ENCODE measurements at places on chromosomes 5 and 9.

DNA sequence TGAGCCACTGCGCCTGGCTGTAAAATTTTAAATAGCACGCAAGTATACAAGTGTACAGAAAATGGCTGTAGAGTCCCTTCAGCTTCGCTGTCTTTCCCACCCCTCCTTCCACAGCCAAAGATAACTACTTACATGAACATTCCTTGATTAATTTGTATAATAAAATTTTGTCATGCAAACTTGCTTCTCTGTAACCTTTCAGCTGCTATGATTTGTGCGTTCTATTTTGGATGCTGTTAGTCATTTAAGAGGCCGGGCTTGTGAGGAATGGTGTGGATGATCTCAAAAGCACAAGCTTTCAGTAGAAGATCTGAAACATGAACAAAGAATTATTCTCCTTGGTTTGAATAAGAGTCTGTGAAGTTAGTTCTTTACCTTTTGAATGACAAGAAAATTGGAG is 115.0 kb upstream of the TLE1 start:
- DNase-seq: no peak

GRCh38 chr5:172123269-172123692 is 64.7 kb downstream of the STK10 start:
- no peak for DNase-seq

GRCh38 chr9:121718501-121718900 is 67.1 kb downstream of the DAB2IP start:
- DNase-seq: no peak

GRCh38 chr5:8825139-8825757 is 720.6 kb downstream of the SEMA5A start:
- DNase-seq: no peak

DNA sequence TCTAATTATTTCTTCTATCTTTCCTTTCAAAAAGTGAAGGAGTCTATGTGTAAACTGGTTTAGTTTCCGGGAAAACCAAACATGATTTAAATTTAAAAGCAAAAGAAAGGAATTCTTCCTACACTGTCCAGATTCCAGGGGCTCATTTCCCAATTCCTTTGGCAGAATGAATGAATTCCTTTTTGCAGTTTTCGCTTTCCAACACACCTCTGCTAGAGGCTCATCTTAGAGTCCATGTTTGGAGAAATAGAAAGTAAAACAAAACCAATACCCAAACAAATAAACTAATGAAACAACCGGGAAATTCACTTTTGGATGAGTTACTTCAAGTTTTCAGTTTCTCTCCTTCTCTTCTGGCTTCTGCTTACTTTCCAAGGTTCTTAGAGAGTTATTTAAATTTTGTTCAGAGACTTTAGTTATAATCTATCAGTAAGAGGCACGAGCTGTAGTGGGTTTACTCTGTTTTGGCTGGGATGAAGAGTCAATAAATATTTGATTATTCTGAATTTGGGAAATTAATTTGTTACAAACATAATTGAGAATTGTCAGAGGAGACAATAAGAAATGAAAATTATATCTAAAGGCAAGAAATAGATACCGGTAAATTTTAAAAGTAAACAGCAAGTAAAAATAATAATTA is 365.0 kb upstream of the CDH9 start:
- DNase-seq: no peak

GRCh38 chr9:96140296-96141127 is 161.5 kb downstream of the HSD17B3 start:
- DNase-seq: no peak

DNA sequence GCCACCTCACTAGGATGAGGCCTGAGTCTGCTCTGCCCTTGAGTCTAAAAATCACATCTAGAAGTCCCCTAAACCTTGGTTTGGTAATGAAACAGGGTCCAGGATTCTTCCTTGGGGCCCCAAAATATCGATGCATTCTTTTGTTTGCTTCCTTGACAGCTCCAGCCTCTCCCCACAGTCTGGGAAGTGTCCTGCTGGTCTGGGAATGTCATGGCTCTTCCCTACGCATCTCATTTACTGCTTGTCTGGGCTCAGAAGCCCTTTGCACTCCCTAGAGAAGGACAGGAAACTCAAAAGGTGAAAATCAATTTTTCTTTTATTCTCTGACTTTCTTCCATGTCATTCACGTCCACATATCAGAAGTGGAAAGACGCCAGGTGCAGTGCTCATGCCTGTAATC is 115.8 kb downstream of the DRD1 start:
- DNase-seq: no peak

DNA sequence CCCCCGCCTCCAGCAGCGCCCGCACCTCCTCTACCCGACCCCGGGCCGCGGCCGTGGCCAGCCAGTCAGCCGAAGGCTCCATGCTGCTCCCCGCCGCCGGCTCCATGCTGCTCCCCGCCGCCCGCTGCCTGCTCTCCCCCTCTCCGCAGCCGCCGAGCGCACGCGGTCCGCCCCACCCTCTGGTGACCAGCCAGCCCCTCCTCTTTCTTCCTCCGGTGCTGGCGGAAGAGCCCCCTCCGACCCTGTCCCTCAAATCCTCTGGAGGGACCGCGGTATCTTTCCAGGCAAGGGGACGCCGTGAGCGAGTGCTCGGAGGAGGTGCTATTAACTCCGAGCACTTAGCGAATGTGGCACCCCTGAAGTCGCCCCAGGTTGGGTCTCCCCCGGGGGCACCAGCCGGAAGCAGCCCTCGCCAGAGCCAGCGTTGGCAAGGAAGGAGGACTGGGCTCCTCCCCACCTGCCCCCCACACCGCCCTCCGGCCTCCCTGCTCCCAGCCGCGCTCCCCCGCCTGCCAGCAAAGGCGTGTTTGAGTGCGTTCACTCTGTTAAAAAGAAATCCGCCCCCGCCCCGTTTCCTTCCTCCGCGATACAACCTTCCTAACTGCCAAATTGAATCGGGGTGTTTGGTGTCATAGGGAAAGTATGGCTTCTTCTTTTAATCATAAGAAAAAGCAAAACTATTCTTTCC is 19.3 kb downstream of the CDKN2A start:
- DNase-seq: no peak

- no peak for DNase-seq
These were observed 432.1 kb downstream of the CDH18 start for GRCh38 chr5:19555876-19556275.

DNA sequence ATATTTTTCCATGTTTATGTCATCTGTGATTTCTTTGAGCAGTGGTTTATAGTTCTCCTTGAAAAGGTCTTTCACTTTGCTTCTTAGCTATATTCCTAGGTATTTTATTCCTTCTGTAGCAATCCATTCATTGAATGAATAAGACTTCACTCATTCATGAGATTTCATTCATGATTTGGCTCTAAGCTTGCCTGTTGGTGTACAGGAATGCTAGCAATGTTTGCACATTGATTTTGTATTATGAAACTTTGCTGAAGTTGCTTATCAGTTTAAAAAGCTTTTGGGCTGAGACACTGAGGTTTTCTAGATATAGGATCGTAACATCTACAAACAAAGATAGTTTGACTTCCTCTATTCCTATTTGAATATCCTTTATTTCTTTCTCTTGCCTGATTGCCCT is 15.9 kb downstream of the RLN2 start:
- DNase-seq: no peak

GRCh38 chr9:126158588-126159429 is 167.8 kb upstream of the MVB12B start:
- no peak for DNase-seq

GRCh38 chr5:101212942-101213514 is 309.9 kb upstream of the ST8SIA4 start:
- DNase-seq: no peak

DNA sequence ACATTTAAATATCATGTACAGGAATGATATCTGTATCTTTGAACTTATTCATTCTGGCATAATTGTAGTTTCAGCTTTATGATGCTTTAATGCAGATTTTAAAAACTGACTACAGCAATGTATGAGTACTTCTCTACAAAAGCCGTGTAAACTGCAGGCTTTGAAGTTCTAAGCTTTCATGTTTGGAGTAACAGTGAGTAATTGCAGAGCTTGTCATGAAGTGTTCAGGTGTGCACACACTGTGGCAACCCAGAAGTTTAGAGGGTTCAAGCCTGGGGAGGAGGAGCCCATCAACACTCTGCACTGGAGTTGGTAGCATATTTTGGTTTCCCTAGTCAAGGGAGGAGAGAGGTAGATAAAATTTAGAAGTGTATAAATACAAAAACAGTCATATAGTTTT is 130.9 kb downstream of the CD180 start:
- no peak for DNase-seq

DNA sequence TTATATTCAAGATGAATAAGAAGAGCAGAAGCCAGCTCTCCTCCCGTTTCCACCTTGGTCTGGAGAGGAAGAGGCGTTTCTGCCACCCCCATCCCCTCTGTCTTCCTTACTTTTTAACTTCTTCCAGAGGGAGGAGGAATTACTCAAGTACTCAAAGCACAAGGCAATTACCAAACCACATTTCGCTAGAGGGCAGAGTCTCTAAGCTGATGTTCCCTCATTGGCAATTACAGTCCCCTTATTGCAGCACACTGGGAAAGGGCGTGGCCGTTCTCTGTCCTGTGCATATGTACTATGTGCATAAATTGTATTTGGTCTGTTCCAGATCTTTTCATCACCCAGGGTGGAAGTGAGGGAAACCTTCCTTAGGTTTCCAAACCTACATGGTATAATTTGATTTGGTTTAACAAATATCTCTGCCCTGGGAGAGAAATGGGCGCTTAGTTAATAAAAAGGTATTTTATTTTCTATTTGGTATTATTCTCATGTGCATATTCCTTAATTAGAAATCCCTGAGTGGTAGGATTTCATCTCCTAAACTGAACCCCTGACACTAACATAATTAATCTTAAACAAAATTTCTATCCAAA is 29.8 kb upstream of the ALDOB start:
- DNase-seq: no peak

DNA sequence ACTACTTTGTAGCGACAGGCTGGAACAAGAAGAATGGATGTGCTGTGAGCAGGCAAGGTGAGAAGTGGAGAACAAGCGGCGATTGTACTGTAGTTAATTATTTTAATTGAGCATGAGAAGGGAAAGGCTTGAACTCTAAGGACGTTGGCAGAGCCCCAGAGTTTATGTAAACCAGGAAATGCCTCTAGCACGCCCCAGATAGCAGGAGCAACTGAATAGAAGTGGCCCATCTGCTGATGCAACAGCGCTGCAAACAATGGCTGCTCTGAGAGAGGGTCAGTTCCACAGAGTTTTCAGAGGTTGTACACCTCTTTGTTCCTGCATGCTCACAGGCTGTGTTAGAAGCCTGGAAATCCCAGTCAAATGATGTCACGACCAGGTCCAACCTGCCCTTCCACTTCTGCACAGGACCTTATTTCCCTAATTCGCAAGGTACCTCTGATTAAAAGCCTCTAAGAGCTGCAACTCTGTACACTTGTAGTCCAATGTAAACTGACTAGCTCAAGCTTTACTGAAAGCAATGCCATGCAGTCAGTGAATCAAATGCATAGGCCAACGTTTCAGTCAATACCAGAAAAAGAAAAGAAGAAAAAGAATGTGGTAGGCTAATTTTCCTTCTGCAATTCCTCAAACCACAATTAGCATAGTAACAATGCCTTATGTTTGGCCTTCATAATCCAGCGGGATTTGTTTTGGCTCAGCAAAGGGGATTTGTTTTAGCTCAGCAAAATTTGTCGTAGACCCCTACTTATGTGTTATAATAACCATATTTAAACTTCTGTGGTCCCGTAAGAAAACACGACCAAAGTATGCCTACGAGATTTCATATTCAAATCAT is 119.6 kb upstream of the RETREG1 start:
- DNase-seq: no peak

DNA sequence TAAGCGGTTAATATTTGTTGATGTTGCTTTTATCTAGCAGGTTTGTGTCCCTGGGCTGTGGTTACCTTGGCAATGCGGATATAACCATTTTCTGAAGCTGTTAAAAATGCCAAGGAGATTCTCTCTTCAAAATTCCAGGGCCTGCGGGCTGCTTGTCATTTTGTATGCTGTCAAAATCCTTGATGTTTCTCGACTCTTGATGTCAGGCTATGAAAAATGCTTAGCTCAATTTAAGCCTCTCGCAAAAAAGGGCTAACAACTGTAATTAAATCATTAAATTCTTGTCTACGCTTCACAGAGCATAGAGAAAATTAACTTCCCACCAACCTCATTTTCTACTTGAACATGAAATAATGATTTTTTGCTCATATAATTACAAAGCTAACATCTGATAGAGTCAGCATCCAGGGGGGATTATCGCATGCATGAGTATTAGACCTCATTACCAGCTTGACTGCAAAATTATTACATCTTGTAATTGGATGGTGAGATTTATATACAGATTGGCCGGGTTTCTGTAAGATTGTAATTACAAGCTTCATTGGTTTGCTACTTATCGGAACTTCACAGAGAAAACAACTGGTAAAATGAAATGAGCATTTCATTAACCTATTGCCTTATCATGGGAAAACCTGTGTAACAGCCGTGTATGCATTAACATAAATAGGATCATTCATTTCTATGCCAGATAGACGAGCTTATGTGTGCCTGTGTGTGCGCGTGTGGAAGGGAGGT is 83.1 kb upstream of the IRX1 start:
- no peak for DNase-seq

Measured in stimulated activated CD8-positive, alpha-beta memory T cell treated with anti-CD3 and anti-CD28 coated beads, Interleukin-4, amount 100 ng/mL, for 1 hour (primary cell).